Activated gamma-delta T cell (primary cell): ENCODE measurements at places on chromosomes 7 and 10.

- no peak for DNase-seq
Measured at GRCh38 chr10:126904818-126905701, at the start of gene DOCK1. Gene DOCK1, plus strand, starts transcription at chr10:126905428. Its CDS starts 90 bp downstream, at chr10:126905518.

DNA sequence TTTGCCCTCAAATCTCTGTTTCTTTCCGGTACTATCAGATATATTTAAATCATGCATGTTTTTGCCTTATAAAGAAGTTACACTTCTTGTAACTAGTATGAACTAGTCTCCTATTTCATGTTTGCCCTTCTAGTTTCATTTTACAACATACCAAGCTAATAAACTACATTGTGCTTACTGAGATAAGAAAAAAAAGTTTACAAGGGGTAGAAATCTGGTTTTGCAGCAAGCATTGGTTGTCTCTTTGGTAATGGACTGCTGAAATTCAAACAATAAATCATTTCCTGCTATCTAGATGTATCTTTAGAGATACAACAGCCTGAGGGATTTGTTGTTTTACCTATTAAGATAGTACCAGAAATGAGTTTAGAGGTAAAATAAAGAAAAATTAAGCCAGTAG is 18.8 kb downstream of the PTTG1IP2 start:
- DNase-seq, result no peak

DNA sequence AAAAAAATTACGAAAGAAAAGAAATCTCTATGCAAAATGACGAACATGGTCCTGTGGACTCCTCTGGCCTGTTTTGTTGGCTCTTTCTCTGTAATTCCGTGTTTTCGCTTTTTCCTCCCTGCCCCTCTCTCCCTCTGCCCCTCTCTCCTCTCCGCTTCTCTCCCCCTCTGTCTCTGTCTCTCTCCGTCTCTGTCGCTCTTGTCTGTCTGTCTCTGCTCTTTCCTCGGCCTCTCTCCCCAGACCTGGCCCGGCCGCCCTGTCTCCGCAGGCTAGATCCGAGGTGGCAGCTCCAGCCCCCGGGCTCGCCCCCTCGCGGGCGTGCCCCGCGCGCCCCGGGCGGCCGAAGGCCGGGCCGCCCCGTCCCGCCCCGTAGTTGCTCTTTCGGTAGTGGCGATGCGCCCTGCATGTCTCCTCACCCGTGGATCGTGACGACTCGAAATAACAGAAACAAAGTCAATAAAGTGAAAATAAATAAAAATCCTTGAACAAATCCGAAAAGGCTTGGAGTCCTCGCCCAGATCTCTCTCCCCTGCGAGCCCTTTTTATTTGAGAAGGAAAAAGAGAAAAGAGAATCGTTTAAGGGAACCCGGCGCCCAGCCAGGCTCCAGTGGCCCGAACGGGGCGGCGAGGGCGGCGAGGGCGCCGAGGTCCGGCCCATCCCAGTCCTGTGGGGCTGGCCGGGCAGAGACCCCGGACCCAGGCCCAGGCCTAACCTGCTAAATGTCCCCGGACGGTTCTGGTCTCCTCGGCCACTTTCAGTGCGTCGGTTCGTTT is 83.5 kb upstream of the SLF2 start:
- DNase-seq, result no peak

DNA sequence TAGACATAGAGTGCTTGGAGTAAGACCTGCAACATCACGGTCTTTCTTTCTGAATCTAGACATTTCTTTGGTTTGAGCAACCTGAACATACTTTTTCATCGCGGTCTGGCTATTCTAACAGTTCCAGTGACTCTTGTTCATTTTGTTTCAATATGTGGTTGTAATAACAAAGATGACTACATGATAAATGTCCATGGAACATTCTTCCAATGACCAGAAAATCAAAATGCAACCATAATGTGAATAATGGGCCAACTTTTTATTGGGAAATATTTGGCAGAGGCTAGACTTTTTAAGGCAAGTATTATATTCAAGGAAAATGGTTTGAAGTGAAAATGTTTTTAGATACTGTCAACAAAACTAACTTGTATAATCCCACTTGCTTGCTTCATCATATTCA is 282.5 kb downstream of the INHBA start:
- no peak for DNase-seq

DNA sequence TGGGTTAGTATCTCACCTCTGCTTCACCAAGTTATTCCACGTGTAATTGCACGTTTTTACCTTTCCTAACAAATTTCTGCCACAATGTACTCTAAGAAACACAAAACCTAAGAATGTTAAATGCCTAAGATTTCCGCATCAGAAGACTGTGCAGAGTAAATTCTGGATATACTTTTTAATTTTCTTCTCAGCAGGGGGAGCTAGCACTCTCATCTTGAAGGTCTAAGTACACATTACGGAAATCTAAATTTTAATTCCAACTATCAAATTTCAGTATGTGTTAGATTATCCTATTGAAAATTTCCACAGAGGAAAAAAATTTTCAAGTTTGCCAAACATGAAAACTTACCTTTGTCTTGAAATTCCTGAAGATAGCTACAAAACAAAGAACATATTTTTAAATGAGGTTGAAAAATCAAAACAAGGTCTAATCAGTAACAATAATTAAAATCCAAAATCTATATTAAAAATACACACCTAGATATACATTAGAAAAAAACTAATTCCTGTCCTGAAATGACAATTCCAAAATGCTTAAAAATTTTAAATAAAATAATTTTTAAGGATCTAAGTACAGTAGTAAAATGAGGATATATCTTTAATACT is 10.5 kb downstream of the SKAP2 start:
- DNase-seq, result no peak

DNA sequence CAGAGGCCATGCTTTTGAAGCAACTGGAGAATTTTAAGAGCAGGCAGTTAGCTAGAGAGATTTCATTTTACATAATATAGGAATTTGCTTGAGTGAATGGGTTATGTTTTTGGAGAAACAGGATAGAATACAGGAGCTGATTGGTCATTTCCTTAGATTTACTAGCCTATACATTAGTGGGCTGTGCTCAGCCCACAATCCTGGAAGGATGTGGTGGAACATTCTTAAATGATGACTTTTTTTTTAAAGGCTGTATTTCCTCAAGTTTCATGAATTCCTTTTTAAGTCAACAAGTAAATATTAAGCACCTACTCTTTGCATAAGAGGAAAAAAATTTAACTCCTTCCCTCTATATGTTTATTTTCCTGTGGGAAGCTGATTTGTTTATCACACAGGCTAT is 314.4 kb upstream of the BMPER start:
- DNase-seq, result no peak

GRCh38 chr7:78169992-78170391 is 371.4 kb downstream of the PHTF2 start:
- no peak for DNase-seq

GRCh38 chr10:12849319-12850181 is 152.0 kb downstream of the CCDC3 start:
- no peak for DNase-seq

DNA sequence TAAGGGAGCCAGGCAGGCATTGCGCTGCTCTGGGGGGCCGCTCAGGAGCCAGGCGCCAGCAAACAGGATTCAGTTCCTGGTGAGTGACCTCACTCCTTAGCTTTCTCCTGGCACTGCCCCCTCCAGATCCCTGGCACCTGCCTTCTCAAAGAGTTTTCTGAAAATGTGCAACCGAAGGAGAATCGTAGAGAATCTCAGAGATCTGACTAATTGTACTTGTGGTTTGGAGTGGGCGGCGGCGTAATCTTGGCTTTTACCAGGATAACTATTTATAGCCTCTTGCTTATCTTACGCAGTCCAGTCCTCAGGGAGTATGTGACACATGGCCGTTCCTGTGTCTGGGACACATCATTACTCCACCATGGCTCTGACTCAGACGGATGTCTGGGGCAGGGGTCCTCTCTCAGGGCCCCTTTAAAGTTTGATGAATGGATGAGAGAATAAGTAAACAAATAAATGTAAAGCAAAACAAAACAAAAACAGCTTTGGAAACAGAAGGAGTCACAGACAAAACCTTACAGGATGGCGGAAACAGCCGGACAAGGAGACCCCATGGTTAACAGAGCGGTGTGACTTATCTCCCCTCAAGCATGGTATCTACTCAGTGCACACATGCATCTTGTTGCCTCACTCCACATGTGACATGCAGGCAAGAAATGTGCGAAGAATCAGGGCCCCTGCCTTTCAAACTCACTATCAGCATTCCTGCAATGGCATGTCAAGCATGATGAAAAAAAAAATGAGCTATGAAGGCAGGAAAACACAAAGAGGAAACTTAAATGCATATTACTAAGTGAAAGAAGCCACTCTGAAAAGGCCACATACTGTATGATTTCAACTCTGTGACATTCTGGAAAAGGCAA is 99.7 kb downstream of the TNS3 start:
- DNase-seq, result no peak

- DNase-seq, result no peak
Measured at GRCh38 chr10:30433306-30433729, 666 bp upstream of the MAP3K8 start.

DNA sequence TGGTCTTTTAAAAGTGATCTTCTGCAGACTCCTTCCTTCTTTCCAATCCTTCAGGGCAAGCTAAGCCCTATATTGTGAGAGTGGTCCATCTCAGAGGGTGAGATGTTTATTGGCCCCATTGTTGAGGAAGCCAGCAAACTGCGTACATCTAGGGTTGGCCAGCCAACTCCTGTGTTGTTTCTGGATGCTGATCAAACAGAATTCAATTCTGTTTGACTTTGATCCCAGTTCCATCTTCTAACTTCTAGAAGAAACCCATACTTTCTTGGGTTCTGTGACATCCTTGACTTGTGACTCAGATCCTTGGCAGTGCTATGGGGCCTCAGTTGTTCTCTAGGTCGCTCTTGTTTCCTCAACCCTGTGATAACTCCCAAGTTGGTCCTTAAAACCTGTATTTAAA is 116.2 kb downstream of the LSMEM1 start:
- no peak for DNase-seq

- no peak for DNase-seq
Measured at GRCh38 chr7:155463114-155463811, 5.3 kb downstream of the EN2 start.

DNA sequence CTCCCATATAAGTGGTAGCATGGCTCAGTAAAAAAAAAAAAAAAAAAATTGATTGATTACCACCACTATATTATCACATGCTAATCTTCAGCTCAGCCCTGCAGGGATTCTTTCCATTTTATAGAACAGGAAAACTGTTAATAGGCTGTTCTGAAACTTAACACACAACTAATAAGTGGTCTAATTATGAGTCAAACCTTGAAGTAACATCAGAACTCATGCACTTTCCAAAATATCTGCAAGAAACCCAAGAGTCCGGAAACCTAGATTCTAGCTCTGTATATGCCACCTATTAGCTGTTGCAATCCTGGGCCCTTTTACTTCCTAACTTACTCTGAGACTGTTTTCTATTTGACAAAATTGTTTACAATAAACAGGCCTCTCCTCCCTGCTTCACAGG is 23.9 kb downstream of the SEM1 start:
- DNase-seq, result no peak

DNA sequence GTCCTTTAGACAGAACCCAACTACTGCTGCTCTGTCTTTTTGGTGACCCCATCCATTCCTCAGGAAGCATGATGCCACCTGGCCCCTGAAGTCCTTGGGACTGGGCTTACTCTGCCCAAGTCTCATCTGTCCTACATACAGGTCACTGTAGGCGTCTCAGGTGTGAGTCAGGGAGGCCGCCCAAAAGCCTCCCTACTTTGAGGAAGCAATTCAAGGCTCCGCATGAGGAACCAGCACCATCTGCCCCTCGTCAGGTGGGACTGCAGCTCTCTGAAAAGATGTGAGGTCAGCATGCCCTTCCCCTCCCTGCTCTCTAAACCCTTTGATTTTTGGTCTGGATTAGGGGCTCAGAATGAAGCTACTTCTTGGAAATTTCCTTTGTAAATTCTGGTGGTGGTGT is 354.8 kb downstream of the CXCL12 start:
- no peak for DNase-seq

DNA sequence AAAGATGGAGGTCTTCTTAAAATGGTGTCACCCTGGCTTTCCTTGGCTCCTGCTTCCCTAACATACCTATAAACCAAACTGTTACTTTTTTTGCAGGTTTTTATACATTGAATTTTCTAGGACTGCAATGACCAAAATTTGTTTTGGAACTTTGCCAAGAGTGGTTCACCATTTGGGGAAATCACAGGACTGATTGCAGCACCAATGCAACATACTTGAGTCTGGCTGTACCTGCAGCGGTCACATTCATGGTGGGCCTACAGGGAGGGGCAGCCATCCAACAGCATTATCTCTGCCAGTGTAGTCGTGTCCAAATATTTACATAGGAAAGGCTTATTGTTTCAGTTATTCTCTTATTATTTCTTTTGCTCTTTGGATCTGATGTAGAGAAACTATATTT is 69.0 kb downstream of the HACD1 start:
- DNase-seq, result no peak

DNA sequence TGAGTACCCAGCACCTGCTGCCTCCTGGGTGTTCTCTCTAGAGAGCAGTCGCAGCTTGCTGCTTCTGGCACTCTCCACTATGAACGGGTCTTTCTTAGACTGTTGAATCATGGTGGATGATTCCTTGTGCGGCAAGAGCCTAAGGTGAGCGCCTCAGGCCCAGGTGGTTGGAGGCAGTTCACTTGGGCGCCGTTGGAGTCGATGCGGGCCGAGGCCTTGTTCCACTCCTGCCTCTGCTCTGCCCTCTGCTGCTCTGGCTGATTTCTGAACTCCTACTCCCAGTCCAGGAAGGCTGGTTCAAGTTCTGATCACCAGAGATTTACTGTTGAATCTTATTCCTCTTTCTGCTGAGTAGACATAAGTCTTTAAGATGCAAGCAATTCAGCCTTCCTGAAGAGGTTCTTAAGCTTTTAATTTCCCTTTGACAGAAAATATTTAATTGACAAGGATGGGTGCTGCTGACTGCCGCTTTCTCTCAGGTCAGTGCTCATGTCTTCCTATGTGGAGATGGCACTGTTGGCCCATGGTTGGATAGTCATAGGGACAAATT is 10.4 kb downstream of the YKT6 start:
- no peak for DNase-seq

GRCh38 chr7:140276001-140276400 is 99.2 kb upstream of the KDM7A start:
- DNase-seq, result no peak

DNA sequence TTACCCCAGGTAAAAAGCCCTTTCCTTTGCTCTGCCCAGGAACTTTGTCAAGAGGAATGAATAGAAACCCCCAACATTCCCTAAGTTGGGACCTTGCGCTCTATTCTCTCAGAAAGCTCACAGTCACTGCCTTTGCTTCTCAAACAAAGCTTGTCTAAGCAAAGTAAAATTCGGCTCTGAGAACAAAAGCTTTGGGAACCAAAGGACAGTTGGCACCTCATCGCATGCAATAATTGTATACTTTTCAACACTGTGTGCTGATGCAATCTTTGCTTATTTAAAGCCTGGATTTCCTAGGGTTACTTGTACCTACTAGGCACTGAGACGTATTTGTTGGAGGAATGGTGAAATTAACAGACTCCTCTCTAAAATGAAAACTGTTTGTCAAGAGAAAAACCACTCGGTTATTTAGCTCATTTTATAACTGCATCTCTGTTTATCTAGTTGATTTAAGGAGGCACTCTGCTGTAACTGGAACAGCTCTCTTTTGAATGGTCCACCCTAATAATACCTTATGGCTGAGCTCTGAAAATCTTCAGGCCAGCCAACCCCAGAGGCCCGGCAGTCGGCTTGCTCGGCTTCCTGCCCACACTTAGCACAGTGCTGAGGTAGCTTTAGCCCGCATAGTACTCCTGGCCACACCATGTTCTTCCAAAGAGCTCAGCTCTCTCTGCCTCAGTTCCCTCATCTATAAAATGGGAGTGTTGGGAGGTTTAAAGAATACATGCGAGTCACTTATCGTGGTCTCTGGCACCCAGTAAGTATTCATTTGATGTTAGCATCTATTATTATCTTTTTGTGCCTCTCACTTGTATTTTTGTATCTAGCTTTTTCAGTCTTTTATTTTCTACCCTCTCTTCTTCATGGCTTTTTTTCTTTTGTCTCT is 80.2 kb upstream of the PRR15 start:
- no peak for DNase-seq
